Effector CD4-positive, alpha-beta T cell (primary cell): ENCODE measurements at places on chromosomes 5 and 9.

DNA sequence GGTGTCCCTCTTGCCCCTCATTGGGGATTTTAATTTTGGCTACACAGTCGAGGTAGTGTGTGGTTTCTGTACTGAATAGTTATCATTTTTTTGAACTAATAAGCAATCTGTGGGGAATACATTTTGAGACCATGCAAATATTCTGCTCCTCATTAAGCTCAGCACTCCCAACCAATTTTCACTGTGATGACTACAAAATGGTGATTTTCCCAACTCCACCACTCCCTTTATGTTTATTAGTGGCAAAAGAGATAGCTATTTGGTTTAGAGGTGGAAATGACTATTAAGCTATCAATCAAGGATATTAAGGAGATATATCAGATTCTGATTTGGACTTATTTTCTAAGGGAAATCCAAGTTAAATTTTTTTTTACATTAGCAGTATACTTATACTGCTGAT, 62.9 kb downstream of the FOCAD start:
- DNase-seq = no peak

DNA sequence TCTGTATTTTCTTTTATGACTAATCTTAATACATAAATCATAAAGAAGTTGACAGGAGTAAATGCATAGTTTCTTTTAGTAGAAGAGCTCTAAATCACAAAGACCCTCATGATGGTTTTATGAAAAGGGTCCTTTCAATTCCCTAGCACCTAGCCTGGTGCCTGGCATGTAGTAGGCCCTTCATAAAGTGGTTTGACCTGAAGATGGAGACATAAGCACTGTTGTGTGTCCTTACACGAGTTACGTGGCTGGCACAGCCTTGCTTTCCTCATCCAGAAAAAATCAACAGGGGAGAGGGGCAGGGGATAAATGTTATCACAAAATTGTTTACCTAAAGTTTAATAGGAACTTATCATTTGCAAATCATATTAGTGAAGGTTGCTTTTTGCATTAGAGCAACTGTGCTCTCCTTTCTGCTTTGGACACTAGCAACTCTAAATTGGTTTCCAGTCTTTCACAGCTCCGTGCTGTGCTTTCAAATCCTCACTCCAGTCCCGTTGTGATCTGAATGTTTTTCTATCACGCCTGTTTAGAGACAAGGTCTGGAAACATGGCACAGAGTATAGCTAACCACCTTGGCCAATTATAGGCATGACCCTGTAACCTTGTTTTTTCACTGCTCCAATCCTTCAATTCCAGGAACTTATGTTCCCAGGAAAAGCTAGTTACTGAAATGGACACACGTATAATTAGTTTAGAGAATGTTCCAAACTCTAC, 55.7 kb downstream of the ARL15 start:
- DNase-seq = no peak

- DNase-seq = no peak
Measured at GRCh38 chr9:75541734-75542133, 348.7 kb upstream of the PCSK5 start.

- no peak for DNase-seq
Measured at GRCh38 chr5:179758955-179759354, 26.3 kb downstream of the MAML1 start.

GRCh38 chr9:134209731-134210311, 45.5 kb upstream of the RNU6ATAC start:
- DNase-seq = no peak

DNA sequence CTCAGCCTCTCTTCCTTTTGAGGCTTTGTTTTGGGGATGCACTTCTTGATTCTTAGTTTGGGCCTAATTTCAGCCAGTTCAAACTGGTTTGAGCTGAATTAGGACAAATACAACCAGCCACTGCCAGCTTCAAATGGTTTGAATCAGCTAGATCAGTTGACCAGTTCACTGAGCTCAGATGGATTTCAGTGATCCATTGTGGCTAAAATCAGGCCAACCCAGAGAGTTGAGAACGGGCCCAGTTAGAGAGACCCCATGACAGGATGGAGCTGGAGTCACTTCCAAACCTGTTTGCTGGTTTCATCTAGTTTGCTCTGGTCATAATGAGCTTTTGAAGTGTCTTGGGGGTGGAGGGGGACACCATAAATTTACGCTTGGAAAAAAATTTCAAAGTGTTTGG, 48.0 kb upstream of the NEK6 start:
- no peak for DNase-seq

DNA sequence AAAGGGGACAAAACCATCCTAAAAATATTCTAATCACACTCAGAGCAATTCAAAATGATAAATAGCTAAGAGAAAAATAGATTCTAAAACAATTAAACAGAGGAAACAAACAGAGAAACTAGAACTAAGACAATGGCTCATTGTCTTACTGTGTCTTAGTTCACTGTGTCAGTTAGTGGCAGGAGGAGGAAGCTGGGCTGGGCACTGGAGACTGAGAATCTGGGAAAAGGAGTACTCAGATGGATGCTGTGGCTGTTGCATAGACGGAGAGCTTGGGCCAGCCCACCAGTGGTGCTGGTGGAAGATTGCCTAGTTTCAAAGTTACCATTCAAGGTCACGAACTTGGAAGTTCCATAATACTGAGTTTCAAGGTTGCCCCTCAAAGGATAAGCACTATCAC, 94.7 kb upstream of the IFNK start:
- DNase-seq = no peak

GRCh38 chr9:14819183-14819582, 91.0 kb downstream of the FREM1 start:
- no peak for DNase-seq
